ENCODE measurements at places on chromosomes 1 and 21.

DNA sequence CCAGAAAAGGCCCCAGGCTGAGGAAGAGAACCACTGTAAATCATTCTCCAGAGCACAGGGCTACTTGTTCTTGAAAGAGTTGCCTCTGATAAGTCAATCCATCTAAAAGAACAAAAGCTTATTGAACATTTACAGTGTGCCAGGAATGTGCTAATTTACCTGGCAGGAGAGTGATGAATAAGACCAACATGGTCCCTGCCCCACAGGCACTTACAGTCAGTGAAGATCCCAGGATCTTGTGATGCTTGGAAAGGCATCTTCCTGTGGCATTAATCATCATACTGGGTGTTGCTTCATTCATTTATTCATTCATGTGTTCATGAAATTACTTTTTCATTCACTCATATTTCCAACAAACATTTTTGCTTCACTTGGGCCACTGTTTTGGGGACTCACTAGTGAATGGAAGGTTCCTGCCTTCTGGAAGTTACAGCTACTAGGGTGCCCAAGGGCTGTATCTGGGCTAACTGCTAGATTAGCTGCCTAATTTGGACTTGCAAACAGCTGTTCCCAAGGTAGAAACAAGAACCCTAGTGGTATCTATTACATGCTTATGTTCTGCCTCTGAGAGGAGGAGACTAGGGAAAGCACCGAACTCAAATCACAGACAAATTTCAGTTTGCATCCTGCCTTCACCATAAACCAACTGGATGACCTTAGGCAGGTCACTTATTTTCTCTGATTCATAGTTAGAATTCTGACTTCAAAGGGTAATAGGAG, 133.5 kb downstream of the CLIC6 start:
- no peak for DNase-seq

DNA sequence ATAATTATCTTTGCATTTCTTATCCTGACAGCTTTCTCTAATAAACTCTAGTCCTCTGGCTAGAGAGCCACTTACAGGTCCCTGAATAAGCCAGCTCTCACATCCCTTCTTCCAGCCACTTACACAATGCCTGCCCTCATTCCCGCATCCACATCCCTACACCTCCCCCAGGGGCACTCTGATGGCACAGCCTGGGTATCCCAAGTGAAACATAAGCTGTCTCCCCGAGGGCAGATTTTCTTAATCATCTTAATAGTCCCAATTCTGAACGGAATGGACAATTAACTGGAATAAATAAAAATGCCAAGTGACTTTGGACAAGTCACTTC, 4.9 kb downstream of the RHOC start:
- DNase-seq = no peak

DNA sequence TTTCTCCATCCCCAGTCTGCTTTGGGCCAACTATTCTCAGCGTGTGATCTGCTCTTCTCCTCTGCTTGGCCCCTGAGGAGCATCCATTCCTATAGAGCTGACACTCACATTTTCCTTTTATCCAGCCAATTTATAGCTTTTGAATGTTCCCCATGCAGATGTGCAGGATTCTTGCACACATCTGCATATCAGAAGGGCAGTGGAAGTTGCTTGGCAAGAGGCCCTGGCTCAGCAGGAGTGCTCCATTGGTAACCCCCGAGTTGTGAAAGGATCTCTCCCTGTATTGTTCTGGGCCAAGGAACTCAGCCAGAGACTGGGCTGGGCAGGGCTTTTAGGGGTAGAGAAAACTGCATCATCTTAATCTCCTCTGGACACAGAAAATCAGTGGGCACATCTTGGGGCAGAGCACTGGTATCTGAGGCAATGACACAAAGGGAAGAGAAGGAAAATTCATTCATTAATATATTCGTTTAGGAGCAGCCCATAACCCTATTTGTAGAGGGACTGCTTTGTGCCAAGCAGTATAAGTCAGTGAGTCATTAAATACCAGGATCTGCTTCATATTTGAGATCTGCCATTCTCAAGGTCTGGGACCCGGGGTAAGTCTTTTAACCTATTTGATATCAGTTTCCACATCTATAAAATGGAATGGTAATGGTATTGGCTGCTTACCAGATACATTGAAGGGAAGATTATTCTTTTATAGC, 31.0 kb upstream of the BEND5 start:
- DNase-seq = no peak

- DNase-seq = no peak
These were observed 1623.3 kb upstream of the B3GALT2 start for GRCh38 chr1:194809665-194810064.

- no peak for DNase-seq
These were observed 14.9 kb upstream of the RAB42 start for GRCh38 chr1:28577052-28577678.

All from NCI-H1436 treated with DMSO at 0.1 percent for 48 hours (cell line).